ENCODE measurements at places on chromosomes 16 and 17.

GRCh38 chr16:6861135-6861814, 471.4 kb upstream of the RBFOX1 start:
- no peak for DNase-seq

GRCh38 chr16:70250748-70251628, 752 bp downstream of the EXOSC6 start:
- peak; percentile 53 for DNase-seq

DNA sequence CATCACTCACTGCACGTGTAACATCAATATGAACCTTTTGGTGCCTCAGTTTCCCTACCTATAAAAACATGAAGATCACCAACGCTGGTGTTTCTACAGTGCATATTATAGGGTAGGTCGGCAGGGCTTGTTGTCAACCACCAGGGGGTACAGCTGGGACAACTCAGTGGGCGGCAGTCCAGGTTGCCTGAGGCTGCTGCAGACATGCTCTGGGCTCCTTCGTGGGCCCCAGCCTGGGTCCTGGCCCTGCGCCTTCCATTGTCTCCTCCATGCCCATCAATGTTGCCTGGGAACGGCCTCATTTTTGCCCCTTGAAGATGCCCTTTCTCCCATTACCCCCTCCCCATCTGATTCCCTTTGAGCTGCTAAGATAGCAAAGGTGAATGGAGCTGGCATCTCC, 89.8 kb downstream of the GSG1L start:
- no peak for DNase-seq

GRCh38 chr16:878886-879285, 78.4 kb upstream of the GNG13 start:
- no peak for DNase-seq

GRCh38 chr16:67206838-67207248, 7.9 kb downstream of the ELMO3 start:
- DNase-seq: no peak

DNA sequence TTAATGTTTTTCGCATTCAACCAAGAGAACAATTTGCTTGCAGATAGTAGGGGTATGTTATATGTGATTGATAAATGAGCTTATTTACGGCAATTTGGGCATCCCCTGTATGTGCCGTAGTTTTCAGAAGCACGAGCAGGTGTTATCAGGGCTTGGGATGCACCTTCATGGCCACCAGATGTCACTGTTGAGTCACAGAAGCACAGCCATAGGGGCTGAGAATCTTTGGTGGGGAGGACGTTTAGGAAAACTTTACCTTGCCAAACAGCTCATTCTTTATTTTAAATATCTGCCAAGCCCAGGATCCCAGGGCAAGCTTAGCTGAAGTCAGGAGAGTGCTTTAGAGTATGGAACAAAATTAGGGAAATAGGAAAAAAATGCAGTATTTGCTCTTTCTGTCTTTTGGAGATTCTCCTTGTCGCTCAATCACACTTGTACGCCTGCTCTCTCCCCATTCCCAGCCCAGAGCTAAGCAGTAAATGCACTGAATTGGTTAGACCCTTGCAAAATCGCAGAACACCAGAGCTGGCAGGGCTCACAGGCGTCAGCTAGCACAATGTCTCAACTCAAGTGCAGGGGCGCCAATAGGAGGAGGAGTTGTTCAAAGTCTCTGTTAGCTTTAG, 93.6 kb upstream of the MPHOSPH6 start:
- peak; percentile 69 for DNase-seq

DNA sequence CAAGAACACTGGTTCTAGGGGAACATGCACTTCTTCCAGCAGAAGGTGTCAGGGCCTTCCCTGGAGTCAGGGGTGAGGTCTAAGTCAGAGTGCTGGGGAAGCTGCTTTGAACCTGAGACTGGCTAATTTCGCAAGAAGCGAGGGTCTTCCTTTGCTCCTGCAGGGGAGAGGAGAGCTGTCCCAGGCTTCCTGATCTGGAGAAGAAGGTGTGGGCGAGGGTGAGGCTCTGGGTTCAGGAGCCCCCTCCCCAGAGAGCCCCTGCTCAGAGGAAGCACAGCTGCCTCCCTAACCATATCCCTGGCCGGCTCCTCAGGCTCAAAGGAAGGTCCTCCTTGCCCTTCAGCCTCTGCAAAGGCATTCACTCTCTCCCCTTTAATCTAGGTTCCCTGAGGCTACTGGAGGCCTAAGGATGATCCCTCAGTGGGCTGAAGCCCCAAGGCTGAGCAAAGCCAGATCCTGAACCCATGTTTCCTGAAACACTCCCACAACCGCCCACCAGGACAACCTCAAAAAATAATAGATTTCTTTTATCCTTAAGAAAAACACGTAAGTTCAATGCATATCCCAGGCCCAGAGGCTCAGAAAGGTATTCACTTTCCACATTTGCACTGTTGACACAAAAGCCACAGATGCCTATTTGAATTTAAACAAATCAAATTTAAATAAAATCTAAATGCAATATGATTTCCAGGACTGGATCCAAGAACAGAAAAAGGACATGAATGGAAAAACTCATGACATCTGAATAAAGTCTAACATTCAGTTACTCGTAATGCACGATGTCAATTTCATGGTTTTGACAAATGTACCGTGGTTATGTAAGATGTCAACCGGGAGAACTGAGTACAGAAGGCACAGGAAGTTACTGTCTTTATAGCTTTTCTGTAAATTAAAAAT, 71.5 kb upstream of the RCVRN start:
- no peak for DNase-seq

DNA sequence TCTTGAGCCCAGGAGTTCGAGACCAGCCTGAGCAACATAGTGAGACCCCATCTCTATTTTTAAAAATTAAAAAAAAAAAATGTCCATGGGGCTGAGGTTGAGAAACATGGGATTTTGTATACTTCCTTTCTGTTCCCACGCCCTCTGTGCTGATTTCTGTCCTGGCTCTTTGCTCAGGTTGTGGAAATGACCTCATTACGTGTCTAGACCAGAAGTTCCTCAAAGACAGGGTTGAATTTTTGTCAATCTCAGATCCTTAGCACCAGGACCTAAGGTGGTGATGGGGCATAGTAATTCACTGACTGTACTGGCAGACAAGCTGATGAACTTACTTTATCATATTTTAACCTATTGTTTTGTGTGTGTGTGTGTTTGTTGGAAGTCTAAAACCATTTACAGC, 11.2 kb upstream of the HNF1B start:
- DNase-seq: no peak

DNA sequence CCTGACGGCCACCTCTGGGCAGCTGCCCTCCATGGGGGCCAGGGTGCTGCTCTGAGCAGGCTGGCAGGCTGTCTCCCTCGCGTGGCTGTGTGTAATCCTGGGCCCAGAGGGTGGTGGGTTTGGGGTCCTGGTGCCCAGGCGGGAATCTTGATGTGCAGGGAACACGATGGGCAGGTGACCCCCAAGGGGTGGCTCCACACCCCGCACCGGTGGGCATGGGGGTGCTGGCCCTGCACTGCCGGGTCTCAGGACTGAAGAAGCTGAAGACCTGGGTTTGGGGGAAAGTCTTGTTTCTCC, 8.6 kb downstream of the CHMP6 start:
- no peak for DNase-seq

DNA sequence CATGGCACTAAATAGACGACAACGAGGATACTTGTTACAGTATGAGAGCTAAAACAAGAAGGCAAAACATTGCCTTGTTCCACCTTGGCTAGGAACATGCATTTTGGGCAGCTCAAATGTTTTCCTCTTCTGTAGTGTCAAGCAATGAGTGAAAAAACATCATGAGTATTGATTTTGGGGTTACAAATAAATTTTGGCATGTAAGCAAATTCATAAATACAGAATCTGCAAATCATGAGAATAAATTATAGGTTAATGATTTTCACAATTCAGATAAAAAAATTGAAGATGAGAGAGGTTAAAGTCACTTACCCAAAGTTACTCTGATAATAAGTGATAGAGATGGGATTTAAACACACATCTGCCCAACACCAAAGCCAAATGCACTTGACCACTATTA, 28.4 kb upstream of the NUFIP2 start:
- DNase-seq: no peak

All from activated CD4-positive, alpha-beta T cell treated with anti-CD3 and anti-CD28 coated beads, Interleukin-2, Interleukin-6, amounts not matched to agents 100 ng/mL and 50 ng/mL, durations not matched to agents 16 hours and 8 hours (primary cell).